Left kidney (tissue), 8 donors: ENCODE measurements at places on chromosomes 2 and 18. TPM values are rescaled to one million over a fixed set of nuclear protein-coding genes. Genes with fewer than 3 reads are reported as not detected.

The TEKT4 gene
- polyA plus RNA-seq: 0.20 TPM

- no peak for DNase-seq
Observed at GRCh38 chr2:217394510-217395351, 534.9 kb upstream of the TNP1 start.

- DNase-seq: no peak
Observed at GRCh38 chr2:233273120-233273519, 21.6 kb downstream of the ATG16L1 start.

DNA sequence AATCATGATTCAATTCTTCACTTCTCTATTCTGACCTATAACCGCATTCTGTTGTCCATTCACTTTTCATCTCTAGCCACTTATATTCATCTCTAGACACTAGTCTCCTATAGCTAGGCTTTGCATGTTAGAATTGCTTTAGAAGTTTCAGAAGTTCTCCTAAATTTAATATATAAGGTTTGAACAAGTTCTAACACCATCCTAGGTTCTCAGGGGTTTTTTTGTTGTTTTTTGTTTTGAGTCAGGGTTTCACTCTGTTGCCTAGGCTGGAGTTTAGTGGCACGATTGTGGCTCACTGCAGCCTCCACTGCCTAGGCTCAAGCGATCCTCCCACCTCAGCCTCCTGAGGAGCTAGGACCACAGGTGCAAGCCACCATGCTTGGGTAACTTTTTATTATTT is 19.9 kb downstream of the WDSUB1 start:
- DNase-seq: no peak

GRCh38 chr18:778194-778927 is 33.7 kb downstream of the YES1 start:
- peak; percentile 28 for DNase-seq

- no peak for DNase-seq
Observed at GRCh38 chr2:203936535-203936934, at the start of gene ICOS. TSS of gene ICOS (plus strand) at chr2:203936763. CDS start at chr2:203936815, 52 bp downstream.

DNA sequence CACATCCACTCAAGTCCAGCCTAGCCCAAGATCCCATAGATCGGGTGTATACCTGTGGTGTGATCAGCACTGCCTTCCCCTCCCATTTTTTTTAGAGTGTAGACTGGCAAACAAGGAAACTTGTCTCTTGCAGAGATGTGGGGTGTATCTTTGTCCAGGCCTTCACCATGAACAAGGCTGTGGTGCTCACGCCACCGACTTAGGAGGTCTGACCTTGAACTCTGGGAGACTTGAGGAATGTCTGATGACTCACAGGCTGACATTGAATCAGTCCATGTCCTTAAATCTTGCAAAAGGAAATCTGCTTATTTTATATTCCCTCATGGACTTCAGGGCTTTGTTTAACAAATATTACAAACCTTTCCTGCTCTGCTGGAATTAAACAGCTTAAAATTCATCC is 4.5 kb upstream of the CTIF start:
- no peak for DNase-seq

DNA sequence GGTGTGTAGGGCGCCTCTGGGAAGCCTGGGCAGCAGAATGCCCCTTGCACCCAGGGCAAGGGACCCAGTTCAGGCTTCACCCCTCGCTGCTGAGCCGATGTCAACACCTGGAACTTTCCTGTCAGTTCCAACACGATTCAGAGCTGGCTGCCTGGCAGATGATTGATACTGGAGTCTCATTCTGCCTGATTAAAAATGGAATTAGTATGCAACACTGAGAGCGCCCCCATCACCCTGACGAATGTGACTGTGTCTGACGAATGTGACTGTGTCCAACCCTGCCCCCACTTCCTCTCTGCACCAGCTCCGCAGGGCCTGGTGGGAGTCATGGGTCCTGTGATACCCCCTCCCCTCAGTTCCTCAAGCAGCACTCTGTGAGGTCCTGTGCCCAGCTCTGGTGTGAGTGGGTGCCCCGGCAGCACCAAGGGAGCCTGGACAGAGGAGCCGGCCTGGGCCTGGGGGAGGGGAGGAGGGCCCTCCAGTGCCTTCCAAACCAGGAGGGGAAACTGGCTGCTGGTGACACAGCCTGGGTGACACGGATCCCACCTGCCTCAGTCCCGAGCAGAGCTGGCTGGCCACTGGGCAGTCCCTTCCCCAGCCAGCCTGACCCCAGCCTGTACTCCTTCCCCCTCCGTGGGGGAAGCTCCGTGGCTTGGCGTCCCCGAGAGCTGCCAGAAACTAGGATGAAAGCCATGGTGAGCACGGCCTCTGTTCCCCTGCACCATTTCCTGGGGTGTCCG is 41.4 kb upstream of the ALPP start:
- no peak for DNase-seq

GRCh38 chr18:24246143-24246542 is 107.3 kb downstream of the CABYR start:
- no peak for DNase-seq

- DNase-seq: no peak
Observed at GRCh38 chr2:203859030-203859789, 8.4 kb upstream of the CTLA4 start.

DNA sequence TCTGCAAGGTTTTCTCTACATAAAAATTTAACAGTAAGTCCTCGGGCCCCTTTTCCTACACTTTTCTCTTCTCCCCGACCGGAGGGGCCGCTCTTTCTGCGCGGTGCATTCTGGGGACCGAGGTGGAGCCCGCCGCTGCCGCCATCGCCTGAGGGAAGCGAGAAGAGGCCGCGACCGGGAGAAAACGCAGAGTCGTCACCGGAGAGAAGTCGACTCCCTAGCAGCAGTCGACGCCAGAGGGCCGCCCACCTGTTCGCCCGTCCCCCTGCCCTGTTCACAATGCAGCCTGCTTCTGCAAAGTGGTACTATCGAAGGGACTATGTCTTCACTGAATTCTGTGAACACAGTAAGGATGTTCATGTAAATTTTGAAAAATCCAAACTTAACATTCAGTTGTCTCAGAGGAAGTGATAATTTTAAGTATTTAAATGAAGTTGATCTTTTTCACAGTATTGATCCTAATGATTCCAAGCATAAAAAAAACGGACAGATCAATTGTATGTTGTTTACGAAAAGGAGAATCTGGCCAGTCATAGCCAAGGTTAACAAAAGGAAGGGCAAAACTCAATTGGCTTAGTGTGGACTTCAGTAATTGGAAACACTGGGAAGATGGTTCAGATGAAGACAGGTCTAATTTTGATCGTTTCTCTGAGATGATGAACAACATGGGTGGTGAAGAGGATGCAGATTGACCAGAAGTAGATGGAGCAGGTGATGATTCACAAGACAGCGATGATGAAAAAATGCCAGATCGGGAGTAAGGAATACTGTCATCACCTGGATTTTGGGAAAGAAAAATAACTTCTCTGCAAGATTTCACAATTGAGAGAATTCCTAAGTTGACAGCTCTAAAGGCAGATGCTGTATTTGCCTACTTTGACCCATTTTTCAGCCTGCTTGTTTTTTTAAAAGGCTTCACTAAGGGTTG is 55.8 kb downstream of the ASXL2 start:
- DNase-seq: peak; percentile 57

DNA sequence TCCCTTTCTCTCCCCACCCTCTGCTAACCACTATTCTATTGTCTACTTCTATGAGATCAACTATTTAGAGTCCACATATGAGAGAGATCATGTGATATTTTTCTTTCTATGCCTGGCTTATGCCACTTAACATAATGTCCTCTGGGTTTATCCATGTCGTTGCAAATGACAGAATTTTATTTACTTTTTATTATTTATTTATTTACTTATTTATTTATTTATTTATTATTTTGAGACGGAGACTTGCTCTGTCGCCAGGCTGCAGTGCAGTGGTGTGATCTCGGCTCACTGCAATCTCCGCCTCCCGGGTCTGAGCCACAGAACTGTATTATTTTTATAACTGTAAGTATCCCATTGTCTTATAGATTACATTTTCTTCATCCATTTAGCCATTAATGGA is 443.4 kb upstream of the CDH19 start:
- DNase-seq: no peak

GRCh38 chr2:29182920-29183319 is 67.7 kb downstream of the CLIP4 start:
- no peak for DNase-seq

DNA sequence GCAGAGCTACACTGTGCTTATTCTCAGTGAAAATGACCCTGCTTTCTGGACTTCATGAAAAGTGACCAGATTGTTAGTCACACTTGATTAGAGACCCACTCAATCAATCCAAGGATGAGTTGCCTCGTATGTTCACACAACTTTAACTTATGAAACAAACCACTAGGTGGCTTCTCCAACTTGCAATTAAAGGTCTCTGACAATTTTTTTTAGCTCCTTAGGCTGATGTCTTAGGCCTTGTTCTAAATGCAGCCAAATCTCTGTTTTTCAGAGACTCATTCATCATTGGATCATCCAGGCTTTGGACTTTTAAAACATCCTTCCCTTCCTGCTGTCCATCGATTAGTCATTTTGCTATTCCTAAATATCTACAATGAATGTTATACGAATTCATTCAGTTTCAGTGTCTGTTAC is 63.4 kb downstream of the MREG start:
- peak; percentile 30 for DNase-seq
